Endothelial cell of umbilical vein (primary cell): ENCODE measurements at places on chromosomes 13 and 19. TPM values are rescaled to one million over a fixed set of nuclear protein-coding genes. Genes with fewer than 3 reads are reported as not detected.

The OR4F17 gene
- polyA plus RNA-seq: not detected in 2 replicates

The S1PR5 gene
- not detected in 2 replicates for polyA plus RNA-seq

The TBXA2R gene
- polyA plus RNA-seq: 2.4 TPM in 2 replicates

The ZNF415 gene
- polyA plus RNA-seq: 0.30 and 0.48 TPM in 2 replicates

The CYP2A7 gene
- polyA plus RNA-seq: not detected in 2 replicates

The PALM gene
- polyA plus RNA-seq: 3.9 and 5.7 TPM in 2 replicates

The TLE6 gene
- polyA plus RNA-seq: 1.6 and 2.1 TPM in 2 replicates

The MCEMP1 gene
- polyA plus RNA-seq: not detected in 2 replicates

The VMAC gene
- polyA plus RNA-seq: 6.9 and 8.9 TPM in 2 replicates

The ASPDH gene
- not detected in 2 replicates for polyA plus RNA-seq

The FPR3 gene
- polyA plus RNA-seq: not detected in 2 replicates

- DNase-seq: no peak
Observed at GRCh38 chr13:27449081-27449603, 1.2 kb downstream of the MTIF3 start.

DNA sequence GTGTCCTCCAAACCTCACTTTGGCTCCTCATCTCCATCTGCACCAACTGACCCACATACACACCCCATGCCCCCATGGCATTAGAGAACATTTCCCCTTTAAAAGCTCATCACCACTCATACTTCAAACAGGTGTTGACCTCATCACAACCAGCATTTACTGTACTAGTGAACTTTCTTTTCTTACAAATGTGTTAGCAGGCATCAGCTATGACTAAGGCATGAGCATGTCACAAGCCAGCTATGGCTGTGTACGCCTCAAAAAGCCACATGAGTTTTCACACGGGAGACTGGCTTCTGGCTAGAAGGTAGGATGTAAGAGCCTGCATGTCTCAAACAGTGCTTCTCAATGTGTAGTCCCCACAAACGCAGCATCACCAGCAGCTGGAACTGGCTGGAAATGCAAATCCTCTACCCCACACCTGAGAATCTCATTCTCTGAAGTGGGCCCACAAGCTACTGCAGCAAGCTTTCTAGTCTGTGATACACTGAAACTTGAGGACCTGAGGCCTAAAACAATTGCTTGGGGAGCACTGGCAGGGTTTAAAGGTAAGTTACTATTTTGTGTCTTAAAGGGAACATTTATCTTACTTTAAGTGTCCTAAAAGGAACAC, 66.8 kb downstream of the TUBGCP3 start:
- no peak for DNase-seq

GRCh38 chr13:80562433-80563156, 221.7 kb upstream of the SPRY2 start:
- no peak for DNase-seq

GRCh38 chr19:22945560-22945959, 57.4 kb downstream of the ZNF728 start:
- DNase-seq: no peak

GRCh38 chr13:40362502-40362901, 303.9 kb downstream of the FOXO1 start:
- DNase-seq: no peak

DNA sequence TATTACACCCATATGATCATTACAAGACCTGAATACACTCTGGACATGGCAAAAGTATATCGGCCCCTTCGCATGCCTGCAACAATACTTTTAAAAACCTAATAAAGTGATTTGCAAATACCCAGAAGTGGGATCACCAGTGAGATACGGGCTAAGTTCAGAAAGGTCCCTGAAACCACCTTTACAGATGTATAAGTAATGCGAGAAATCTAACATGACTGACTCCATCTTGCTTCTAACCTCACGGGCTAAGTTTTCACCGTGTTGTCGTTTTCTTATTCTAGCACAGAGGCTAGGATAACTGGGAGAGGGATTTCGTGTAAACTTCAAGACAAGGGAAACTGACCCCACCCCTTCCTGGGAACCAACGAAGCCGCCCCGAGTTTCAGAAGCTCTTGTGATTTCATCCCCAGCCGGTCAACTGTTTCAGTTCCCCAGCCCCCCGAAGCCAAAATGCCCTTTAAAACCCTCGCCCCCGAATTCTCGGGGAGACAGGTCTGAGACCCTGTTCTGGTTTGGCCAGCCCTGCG, 703 bp downstream of the NEK3 start:
- DNase-seq: peak; percentile 2

DNA sequence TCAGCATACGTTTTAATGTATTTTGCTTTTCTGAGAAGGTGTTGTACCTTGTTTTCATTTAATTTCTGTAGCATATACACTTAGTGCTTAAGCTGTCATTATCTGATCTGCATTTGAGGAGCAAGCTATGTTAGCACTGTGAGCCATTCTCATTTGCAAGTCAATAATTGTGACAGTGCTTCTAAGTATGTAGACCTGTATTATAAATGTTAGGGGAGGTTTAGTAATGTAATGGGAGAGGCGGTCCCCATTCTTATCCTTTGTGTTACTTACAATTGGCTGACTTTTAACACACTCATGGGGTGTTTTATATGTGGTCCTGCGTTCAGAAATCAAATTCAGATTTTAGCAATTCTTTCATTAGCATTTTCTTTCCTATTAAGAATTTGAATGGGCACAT, 90.2 kb downstream of the GPC6 start:
- DNase-seq: no peak

- no peak for DNase-seq
Observed at GRCh38 chr19:28443361-28443760, 769.6 kb downstream of the UQCRFS1 start.

GRCh38 chr13:67841071-67841470, 610.9 kb upstream of the PCDH9 start:
- DNase-seq: no peak

DNA sequence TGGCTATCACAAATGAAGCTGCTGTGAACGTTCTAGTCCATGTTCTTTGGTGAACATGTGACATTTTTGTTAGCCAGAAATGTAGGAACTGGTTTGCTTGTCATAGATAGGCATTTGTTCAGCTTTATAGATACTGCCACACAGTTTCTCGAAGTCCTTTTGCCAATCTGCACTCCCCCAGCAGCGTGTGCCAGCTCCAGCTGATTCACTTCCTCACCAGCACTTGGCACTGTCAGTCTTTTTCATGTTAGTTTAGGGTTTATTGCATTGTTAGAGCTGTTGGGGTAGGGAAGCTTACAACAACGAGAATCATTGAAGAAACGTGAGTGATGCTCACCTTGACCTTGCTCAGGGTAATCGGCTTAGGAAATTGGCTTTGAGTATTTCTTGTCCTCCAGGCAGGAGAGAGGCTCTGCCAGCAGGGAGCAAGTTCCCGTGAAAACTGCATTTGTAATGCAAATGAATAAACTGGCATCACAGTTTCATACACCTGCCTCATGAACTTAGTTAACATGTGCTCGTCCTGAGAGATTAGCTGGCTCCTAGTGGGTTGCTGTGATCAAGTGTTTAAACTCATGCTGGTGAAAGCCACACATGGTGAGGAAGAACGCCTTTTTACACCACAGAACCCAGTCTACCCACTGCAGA, 83.9 kb downstream of the ING1 start:
- DNase-seq: peak; percentile 36

- no peak for DNase-seq
Observed at GRCh38 chr13:20222553-20222952, 9.6 kb downstream of the GJB6 start.

GRCh38 chr13:110250258-110250891, 56.6 kb downstream of the COL4A1 start:
- DNase-seq: peak; percentile 64

- no peak for DNase-seq
Observed at GRCh38 chr19:37933937-37934358, 26.9 kb downstream of the SIPA1L3 start.

- DNase-seq: no peak
Observed at GRCh38 chr19:54208784-54209057, 8.1 kb downstream of the RPS9 start.

DNA sequence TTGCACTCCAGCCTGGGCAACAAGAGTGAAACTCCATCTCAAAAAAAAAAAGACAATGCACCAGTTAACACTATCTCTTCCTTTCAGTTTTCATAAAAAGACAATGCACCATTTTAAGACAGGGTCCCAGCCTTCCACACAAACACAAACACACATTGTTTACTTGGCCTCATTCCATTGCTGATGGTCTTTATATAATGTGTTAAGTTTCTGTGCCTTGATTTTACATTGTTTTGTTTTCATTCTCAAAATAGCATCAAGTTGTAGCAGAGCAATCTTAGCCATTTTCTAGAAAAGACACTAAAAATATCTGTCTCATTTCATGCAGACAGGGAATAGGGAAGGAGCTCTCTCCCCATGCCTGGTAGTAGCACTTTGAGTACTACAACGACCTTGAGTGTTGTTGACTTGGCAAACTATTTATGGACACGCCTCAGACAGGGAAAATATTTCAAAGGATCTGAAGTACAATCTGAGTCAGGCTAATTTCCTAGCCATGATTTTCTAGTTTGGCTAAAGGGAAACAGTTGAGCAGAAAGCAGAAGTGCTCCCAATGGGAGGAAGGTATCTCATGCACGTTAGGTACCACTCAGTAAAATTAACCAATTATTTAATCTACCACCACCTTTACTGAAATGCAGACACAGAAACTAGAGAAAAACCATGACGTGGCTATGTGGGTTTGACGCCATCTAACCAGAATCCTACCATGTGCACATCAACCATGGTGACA, 120.6 kb downstream of the ABCC4 start:
- no peak for DNase-seq

DNA sequence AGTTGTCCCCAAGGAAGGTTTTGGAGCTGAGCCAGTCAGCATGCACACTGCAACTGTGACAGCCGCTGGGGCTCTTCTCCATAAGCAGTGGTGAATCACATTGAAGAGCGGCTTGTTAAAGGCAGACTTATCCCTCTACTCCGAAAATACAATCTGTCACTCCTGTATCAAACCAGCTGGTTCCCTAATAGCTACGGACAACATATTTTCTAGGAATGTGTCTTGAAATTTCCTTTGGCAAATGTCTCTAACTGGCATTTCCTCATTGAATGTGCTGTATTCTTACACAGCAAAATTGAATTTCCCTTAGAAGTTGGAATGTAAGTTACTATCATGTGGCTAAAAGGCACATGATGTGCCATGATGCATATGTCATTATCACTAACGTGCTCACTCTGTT, 104.0 kb upstream of the GPR12 start:
- no peak for DNase-seq

- DNase-seq: no peak
Observed at GRCh38 chr19:4472174-4472974, at the start of gene HDGFL2. Gene HDGFL2 (plus strand): TSS chr19:4472297. CDS start chr19:4472351, 54 bp downstream.

DNA sequence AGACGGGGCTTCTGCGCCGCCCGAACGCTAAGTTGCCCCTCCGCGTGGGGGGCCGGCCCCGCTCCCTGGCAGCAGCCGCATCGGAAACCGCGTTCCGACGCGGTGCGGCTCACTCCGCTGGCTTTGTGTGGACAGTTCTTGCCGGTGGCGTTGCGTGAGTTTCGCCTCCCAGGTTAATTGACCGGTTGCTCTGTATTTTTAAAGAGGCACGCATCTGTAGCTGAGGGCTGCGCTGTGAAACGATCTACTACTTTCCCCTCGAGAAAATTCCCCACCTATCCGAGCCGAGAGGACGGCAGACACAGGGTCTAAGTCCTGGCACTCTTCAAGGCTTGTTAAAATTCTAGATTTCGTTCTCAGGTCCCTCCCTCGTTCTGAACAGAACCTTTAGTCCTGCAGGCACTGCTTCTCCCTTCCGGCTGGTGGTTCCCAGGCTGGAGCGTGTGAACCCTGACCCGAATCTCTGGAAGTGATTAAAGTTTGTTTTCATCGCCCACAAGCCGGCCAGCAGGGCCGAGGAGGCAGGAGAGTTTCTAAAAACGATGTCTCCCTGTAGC, 933 bp downstream of the ARHGEF7 start:
- peak; percentile 27 for DNase-seq

DNA sequence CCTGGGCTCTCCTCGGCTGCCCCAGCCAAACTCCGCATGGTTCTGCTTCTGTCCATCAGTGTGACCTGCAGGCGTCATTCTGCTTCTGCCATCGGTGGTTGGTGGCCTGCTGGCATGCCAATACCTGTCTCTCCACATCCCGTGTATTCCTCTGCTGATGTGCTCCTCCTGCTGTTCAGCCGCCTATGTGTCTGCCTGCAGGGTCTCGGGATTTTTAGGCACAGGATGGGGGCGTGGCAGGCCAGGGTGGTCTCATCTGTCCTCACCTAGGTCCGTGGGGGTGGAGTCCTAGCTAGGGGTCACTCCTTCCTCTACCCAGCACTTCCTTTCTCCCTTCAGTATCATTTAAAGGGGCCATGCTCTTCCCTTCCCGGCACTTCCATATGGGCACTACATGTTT, 33.0 kb upstream of the SGCG start:
- DNase-seq: no peak

DNA sequence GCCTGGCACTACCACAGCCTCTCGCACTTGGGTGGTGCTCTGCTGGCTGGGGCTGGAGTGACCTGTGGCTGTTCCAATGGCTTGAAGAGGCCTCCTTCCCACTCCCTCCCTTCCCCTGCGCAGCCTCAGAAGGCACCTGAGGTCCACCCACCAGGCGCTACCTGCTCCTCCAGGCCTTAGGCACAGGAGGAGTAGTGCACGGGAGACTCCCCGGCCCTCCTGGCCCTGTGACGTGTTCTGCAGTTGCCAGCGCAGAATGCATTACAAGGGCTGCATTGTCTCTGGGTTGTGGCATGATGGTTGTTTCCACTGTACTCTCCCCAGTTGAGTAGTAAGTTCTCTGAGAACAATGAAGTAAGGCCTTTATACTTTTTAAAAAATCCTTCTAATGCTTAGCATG, 128.6 kb downstream of the TEX29 start:
- no peak for DNase-seq

DNA sequence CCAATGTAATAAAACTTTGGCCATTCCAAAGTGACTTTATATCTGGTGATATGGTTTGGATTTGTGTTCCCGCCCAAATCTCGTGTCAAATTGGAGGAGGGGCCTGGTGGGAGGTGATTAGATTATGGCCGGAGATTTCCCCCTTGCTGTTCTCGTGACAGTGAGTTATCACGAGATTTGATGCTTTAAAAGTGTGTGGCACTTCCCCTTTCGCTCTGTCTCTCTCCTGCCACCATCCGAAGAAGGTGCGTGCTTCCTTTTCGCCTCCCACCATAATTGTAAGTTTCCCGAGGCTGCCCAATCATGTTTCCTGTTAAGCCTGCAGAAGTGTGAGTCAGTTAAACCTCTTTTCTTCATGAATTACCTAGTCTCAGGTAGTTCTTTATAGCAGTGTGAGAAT, 9.3 kb upstream of the NALCN start:
- DNase-seq: no peak

- no peak for DNase-seq
Observed at GRCh38 chr13:46121597-46122163, 16.8 kb upstream of the CPB2 start.

DNA sequence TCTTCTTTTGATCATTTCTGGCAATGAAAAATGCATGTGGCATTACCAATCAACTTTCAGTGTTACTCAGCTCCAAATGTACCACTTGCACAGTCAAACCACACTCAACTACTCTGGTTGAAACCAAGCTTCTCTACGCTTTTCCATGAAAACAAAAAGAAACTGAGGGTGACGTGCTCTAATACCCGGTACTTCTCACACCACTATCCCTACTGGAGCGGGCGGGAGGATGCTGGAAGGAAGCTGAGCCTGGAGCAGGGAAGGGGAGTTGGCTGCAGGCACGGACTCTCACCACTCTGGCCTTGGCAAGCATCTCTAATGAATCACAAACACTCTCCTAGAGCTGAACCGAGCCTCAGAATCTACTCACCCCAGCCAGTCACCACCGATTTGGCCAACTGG, 48.2 kb downstream of the STK24 start:
- DNase-seq: peak; percentile 26

GRCh38 chr13:65937251-65937650, 1292.9 kb downstream of the PCDH9 start:
- no peak for DNase-seq

GRCh38 chr13:41751277-41751676, 209.6 kb downstream of the VWA8 start:
- DNase-seq: no peak

GRCh38 chr13:66933994-66934393, 296.1 kb downstream of the PCDH9 start:
- no peak for DNase-seq
